Right ventricle myocardium superior (tissue), 1 donor: ENCODE measurements at places on chromosomes 1 and 21. TPM values are rescaled to one million over a fixed set of nuclear protein-coding genes. Genes with fewer than 3 reads are reported as not detected.
A peak's percentile ranks its signal among the peaks of the same experiment; 100 is the strongest.

GRCh38 chr1:31318146-31318545, 21.3 kb downstream of the ZCCHC17 start:
- DNase-seq: no peak

GRCh38 chr1:156998301-156998700, 47.2 kb downstream of the ARHGEF11 start:
- DNase-seq: no peak

- no peak for DNase-seq
Measured at GRCh38 chr1:247822060-247822459, 1.9 kb downstream of the OR14A16 start.

- DNase-seq: peak; percentile 85
Measured at GRCh38 chr1:160400223-160400645, at the start of gene VANGL2. TSS of gene VANGL2 (plus strand) at chr1:160400564. CDS start at chr1:160415838, 15,274 bp downstream.

DNA sequence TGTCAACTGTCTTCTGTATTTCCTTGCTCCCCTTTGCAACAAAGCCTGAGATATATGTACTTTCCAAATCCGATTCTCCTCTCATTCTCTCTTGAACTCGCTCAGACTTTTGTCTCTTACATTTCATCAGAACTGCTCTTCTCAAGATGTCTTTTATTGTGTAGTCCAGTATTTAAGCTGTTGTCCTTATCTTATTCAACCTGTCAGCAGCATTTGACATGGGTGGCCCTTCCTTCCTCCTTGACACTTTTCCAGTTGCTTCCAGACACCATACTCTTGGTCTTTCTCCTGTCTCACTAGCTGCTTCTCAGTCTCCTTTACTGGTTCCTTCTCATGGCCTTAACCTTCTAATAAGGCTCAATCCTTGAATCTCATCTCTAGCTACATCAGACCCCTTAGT, 47.0 kb downstream of the TSNAX start:
- DNase-seq: no peak

- no peak for DNase-seq
Measured at GRCh38 chr1:228953207-228953606, 217.9 kb downstream of the RHOU start.

KRTAP21-2 gene
- not detected for total RNA-seq

BCL2L15 gene
- total RNA-seq: not detected

RGS1 gene
- 0.65 TPM for total RNA-seq

- no peak for DNase-seq
Measured at GRCh38 chr21:31735511-31735992, 3.6 kb upstream of the SCAF4 start.

DNA sequence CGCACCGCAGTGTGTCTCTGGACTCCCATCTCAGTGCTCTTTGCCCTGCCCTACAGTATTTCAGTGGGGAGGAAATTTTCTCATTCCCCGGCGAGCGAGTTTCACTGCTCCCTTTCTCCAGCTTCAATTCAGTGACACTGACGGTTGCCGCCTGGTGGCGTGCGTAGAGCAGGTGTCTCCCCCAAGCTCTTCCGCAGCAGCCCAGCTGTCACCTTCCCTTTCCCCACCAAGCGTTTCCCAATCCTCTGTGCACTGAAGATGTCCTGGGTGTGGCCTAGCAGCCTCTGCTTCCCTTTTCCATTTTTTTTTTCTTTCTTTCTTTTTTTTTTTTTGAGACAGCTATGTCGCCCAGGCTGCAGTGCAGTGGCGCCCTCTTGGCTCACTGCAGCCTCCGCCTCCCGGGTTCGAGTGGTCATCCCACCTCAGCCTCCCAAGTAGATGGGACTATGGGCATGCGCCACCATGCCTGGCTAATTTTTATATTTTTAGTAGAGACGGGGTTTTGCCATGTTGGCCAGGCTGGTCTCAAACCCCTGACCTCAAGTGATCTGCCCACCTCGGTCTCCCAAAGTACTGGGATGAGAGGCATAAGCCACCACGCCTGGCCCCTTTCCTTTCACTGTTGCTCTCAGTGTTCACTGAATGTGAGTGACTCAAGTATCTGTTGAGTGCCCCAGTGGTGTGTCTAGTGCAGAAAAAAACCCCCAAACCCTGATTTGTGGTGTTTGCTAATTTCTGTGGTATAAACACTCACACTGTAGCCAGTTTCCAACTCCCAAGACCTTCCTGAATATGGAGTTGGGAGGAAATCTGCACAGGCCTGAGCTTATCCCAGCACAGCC, 30.1 kb downstream of the TNFRSF1B start:
- peak; percentile 80 for DNase-seq

DNA sequence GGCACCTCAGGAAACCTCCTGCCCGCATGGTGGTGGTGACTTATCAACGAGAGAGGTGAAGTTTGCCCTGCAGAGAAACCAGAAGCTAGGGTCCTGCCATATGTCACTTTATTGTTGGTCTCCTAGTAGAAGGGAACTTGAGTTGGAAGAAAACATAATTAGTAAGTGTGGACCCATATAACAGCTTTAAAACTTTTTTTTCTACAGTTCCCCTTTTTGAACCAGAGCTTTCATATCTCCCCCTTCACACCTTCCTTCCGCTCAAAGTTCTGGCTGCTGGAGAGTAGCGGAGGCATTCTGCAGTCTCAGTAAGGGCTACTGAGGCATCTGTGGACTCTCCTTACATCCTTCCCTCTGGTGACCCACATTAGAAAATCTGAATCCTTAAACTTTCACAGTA, 48.9 kb downstream of the PHC2 start:
- DNase-seq: no peak

DNA sequence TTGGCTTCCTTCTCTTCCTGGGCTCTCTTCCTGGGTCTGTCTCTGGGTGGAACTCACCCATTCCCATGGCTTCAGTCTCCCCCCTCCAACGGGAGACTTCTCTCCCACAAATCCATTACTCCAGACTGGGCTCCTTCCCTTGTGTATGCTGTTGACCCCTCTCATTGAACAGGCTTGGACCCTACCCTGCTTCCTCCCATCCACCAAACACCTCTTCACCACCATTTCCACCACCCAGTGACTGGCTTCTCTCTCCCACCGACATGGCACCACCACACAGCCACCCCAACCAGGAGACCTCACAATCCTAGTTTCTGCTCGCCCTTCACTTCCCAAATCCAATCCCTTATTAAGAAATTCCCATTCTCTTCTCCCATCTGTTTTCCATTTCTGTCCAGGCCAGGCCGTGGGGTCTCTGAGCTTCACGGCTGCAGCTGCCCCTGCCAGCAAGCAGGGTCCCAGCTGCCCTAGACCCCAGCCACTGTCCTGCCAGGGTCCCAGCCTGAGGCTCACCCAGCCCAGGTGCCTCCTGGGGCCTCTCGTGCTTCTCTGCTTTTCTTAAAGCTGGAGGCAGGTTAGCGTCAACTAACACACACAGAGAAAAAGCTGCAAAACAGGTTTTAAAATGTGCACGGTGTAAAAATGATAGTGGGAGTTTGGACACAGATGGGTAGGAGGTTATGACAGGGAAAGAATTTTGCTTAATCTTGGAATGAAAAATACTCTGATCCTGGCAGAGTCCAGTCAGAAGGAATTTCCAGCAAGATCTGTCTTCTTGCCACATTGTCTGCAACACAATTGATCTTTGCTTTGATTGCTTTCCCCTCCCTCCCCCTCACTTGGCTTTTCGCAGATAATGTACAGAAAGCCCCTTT, 383.8 kb upstream of the VAMP3 start:
- DNase-seq: no peak

TMCC2 gene
- total RNA-seq: 1.3 TPM

GRCh38 chr1:17601643-17602382, 62.3 kb downstream of the ARHGEF10L start:
- DNase-seq: no peak

DNA sequence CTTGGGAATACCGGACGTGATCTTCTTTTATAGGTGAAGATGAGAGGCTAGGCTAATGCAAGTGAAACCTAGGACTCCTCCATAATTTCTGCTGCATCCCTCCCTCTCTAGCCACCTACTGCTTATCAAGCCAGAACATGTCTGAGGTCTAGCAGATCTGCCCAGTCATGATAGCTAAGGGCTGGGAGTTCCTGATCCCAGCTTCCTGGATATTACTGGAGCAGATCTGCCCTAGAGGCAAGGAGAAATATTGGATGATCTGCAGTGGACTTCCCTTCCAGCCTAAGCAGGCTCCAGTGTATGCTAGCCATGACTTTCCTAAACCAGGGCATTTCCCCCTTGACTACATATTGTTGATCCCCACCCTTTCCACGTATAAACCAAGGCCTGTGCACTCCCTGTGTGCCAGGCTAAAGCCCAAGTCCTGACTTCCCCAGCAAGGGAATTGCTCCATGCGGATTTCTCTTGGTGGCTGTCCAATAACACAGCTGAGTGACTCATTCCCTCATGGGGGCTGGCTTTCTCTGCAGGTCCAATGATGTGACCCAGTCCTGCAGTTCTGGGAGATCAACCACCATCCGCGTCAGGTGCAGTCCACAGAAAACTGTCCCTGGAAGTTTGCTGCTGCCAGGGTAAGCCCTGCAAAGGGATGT, 15.5 kb upstream of the SARS1 start:
- DNase-seq: no peak

DNA sequence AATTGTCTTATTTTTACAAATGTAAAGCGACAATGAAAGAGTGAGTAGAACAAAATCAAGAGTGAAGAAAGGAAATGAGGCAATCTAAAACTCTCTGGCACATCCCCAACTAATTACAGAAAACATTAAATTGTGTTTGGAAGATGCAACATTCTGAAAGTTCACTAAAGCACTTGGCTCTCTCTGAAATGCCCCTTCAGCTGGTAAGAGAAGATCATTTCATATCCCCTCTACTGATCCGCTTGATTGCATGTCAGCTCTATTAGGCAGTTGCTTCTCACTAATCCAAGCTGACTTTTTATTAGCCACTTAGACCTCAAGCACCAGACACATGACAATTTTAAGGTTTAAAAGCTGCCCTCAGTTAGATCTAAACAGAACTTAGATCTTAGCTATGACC, 262.8 kb upstream of the PRMT6 start:
- no peak for DNase-seq

CLCA1 gene
- not detected for total RNA-seq

- no peak for DNase-seq
Measured at GRCh38 chr1:10637400-10637799, 159.0 kb downstream of the CASZ1 start.

DNA sequence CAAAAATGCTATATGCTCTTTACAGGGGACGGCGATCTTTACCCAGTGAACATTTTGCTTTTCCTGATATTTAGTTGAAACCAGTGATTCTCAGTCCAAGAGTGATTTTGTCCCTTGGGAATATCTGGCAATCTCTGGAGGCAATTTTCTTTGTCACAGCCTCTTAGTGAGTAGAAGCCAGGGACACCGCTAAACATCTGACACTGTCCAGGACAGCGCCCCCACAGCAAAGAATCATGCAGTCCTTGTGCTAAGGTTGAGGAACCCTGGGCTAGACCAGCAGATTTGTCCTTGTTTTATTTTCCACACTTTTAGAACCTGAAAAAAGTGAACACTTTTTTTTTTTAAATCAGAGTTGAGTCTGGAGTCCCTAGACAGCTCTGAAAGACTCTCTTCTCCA, 13.1 kb downstream of the EVA1C start:
- DNase-seq: no peak

DNA sequence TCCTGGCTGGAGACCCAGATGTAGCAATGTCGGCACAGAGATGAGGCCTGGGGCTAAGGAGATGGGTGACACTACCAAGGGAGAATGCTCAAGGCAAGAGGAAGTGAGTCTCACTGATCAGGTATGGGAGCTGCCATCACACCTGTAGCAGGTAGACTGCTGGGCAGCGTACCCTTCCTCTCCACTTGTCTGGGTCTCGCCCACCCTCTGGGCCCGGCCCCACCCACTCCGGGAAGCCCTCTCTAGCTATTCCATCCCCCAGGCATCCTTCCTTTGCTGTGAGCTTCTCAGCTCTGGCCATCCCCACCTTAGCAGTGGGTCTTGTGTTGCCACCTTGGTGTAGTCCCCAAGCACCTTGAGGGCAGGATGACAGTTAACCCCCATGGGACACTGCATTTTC, 87.7 kb upstream of the EDN2 start:
- DNase-seq: no peak

GRCh38 chr1:116958977-116959376, 42.6 kb upstream of the CD101 start:
- DNase-seq: no peak

DNA sequence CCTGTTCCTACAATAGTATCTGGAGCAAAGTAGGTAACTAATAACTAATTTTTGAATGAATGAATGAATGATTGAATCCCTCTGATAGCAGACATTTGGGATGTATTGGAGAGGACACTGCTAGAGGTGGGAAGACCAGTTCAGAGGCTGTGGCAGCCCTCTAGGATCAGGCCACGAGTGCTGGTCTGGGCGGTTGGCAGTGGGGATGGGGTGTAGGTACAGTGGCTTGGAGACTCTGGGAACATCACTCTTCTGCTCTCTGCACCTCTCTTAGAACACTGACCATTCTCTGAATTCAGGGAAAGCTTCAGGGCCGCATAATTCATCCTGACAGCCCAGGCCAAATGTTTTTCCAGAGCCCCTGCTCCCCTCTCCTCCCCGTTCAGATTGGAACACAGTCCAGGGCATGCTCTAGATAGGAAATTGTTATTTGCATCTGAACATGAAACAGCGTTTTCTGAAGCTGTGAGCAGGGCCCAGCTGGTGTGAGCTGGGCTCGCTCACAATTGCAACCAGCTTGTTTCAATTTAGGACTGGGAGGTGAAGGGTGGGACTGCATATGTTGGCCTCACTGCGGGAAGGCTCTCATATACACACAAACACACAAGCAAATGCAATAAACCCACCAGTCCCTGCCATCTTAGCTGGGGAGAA, 253.1 kb upstream of the USP24 start:
- no peak for DNase-seq

TCHHL1 gene
- not detected for total RNA-seq

DNA sequence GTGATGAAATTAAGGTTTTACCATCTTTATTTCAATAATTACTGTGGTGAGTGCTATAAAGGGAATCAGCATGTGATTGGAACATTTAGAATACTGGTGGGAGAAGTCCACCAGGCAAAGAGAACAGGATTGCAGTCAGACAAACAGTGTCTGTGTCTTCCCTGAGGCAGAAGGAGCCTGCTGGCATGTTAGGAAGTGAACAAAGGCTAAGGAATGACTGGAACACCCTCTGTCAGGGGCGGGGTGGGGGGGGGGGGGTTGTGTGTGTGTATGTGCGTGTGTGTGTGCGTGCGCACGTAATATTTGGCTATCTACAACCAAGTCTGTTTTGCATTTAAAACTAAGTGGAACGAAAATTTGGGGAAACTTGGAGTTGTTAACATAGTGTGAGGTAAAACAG, 30.2 kb downstream of the SRRM1 start:
- no peak for DNase-seq

AHCYL1 gene
- 39.8 TPM for total RNA-seq

CBS gene
- 6.2 TPM for total RNA-seq

TBX19 gene
- total RNA-seq: 0.40 TPM

GRCh38 chr21:33668180-33668579, 25.9 kb downstream of the ITSN1 start:
- DNase-seq: no peak

ANGPTL1 gene
- 7.5 TPM for total RNA-seq

DNA sequence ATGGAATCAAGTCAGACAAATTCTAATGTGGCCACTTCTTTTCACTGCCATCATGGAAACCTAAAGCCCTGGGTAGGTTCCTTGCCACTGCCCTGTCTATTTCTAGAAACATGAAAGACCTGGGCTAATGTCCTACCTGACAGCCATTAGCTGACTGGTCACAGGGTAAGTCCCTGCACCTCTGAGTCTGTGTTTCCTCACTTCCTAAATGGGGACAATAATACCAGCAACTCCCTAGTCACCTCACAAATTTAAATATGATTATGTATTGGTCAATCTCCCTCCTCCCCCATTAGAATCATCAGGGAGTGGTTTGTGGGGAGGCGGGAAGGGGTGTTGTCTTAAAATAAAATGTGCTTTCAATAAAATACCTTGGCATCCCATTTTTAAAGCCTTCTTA, 2.2 kb downstream of the CREG1 start:
- DNase-seq: no peak
